Suppressor macrophage treated with lipopolysaccharide for 1 hour (primary cell): ENCODE measurements at places on chromosomes 7 and 10.

DNA sequence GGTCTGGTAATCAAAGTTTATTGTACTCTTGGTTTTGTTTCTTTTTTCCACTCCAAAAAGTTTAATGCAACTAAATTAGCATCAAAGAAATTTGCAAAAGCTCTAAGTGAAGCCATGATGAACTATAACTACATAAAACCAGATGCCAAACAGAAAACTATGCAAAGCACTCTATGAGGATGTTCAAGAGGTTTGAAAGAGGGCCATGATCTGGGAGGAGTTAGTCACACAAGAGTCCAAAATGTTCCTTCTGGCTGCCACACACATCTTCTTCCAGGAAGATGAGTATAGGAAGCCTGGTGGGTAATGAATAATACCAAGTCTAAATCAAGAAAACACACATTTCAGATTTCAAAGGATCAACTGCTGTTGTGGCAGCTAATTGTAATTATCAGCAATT is 28.4 kb downstream of the GLI3 start:
- DNase-seq, result no peak

DNA sequence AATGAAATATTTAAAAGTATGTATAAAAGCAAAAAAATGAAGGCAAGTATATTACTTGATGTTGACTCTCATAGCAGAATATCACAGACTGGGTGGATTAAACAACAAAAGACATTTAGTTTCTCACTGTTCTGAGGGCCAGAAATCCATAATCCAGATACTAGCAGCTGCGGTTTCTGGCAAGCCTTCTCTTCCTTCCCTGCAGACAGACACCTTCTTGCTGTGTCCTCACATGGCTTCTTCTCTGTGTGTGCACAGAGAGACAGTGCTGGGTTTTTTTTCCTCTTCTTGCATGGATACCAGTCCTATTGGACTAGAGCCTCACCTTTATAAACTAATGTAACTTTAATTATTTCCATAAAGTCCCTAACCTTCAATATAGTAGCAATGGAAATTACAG is 127.9 kb upstream of the AKR1E2 start:
- DNase-seq, result no peak

GRCh38 chr7:54878339-54878738 is 119.3 kb upstream of the SEC61G start:
- no peak for DNase-seq

DNA sequence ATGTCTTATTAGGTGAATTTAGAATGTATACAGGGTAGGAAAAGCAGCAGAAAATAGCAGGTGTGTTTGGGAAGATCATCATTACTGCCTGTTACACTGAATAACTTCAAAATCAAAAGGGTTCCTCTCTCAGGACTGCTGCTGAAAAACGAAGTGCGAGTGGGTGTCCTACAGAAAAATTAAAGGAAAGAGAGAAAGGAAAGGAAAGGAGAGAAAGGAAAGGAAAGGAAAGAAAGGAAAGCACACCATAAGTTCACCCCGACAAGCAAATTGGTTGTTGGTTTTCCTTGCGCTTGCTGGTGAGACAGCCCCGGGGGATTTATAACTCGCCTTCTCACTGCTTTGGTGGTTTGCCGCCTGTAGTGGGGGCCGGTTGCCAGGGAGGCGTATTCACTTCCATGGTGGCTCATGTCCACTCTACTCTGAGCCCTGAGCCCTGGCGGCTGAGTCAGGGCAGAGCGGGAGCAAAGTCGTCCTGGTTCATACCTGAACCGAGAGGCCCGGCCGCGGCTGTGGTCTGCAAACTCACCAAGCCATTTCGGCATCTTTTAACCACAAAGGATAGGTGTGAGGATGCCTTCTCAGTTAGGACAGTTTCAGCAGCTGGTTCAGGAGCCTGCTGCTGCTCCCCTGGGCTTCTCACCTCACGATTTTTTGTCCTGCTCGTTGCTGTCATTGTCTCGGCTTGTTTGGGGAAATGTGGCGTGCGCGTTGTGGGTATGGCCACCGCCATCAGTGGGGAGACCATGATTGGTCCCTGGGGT is 26.1 kb downstream of the INPP5A start:
- DNase-seq, result no peak

DNA sequence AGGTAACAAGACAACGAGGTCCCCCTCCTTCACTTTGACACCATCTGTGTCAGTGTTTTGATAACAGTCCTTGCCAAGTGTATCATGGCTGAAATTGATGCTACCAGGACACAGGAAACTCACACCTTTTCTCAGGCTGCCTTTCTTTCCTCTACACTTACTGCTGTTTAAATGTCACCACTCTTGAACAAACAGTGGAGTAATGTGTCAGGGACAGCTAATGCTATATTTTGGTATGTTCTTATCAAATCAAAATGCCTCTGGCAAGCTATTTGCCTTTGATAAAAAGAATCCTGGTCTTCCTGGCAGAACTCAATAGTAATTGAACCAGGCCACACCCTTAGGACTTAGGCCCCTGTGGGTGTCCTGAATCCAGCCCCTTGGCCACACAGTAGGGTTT is 692.9 kb downstream of the LRMDA start:
- DNase-seq, result no peak

DNA sequence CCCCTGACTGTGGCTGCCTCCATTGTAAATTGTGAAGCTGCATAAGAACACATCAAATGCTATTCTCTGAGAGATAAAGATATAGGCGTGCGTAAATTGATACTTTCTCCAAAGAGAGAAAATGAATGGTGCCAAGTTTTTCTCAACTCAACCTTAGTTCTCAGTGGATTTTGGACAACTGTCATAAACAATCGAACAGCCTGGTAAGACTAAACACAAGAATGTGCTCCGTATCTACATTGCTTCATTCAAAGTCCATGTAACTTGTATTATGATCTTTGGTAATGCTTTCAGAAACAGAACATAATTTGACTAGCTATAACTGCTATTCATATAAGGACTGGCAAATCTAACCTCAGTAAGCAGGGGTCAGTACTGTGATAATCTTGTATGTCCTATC is 429.1 kb downstream of the SEMA3D start:
- no peak for DNase-seq

- DNase-seq, result peak; percentile 84
Observed at GRCh38 chr10:80392250-80392649, 16.1 kb upstream of the PRXL2A start.

DNA sequence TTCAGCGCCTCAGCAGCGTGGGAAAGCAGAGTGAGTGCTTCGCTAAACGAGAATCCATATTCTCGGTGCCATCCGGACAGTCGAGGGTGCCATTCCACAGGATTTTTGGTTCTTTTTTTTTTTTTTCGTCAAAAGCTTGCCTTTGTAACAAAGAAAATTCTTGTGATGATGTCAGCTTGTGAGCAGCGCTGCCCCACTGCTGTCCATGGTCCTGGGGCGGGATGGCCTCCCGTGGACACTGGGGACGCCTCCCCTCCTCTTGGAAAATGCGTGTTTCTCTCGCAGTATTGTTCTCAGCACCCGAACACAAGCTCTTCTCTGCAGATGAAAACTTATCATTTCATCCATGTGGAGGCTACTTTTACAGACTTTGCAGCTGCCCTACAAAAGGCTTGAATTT is 477.4 kb downstream of the TCERG1L start:
- no peak for DNase-seq

DNA sequence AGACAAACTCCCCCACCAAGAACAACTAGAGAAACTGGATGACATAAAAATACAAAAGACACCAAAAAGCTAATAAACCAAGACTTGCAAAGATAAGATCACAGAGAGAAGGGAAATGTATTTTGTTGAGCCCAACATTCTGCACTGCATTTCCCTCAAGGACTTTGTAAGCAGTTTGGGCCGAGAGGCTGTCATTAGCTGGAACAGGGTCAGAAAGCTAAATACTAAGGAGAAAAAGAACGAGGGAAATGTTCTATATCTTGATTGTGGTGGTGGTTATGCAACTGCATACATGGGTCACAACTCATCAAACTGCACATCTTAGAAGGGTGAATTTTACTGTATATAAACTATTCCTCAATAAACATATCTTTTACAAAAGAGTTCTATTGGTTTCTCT is 315.0 kb downstream of the IPMK start:
- DNase-seq, result no peak

- no peak for DNase-seq
Observed at GRCh38 chr10:97590082-97590747, 694 bp downstream of the C10orf62 start.

GRCh38 chr10:49115015-49115795 is at the start of gene VSTM4:
VSTM4 (minus strand) TSS chr10:49115522; CDS start chr10:49115485, 37 bp downstream.
- peak; percentile 64 for DNase-seq

GRCh38 chr7:144735505-144736276 is 100.2 kb downstream of the TPK1 start:
- no peak for DNase-seq

- DNase-seq, result no peak
Observed at GRCh38 chr7:137006293-137006692, 137.8 kb downstream of the CHRM2 start.

DNA sequence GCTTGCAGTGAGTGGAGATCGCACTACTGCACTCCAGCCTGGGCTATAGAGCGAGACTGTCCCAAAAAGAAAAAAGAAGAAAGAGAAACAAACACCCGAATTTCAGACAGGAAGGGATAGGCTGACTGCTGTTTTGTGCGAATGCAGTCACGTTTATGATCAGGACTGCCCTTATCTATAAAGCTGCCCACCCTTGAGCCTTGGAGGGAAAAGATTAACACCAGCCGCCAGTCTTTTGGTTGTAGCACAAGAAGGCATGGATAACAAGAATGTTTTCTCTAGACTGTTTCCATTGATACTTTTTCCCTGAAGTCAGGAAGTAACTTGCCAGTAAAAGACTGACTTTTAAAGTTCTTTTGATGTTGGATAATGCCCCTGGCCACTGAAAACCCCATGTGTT is 314.0 kb downstream of the BICC1 start:
- DNase-seq, result no peak

DNA sequence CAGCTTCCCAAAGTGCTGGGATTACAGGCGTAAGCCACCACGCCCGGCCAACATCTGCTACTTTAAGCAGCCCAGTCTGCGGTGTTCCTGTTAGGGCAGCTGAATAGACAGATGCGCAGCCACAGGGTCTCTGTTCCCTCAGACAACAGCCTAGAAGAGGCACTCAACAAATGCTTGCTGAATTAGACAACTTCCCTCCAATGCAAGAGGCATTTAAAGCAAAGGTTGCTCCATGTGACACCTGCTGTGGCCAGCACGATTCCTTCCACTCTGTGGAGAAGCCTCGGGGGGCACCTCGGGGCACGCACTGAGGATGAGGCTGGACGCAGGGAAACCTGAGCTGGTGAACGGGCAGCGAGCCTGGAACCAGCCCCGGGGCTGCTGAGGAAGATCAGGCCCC is 237.8 kb downstream of the MAD1L1 start:
- DNase-seq, result no peak

- DNase-seq, result no peak
Observed at GRCh38 chr10:98825741-98826140, 379.0 kb upstream of the HPS1 start.

GRCh38 chr7:120089968-120090367 is 183.0 kb upstream of the KCND2 start:
- no peak for DNase-seq

DNA sequence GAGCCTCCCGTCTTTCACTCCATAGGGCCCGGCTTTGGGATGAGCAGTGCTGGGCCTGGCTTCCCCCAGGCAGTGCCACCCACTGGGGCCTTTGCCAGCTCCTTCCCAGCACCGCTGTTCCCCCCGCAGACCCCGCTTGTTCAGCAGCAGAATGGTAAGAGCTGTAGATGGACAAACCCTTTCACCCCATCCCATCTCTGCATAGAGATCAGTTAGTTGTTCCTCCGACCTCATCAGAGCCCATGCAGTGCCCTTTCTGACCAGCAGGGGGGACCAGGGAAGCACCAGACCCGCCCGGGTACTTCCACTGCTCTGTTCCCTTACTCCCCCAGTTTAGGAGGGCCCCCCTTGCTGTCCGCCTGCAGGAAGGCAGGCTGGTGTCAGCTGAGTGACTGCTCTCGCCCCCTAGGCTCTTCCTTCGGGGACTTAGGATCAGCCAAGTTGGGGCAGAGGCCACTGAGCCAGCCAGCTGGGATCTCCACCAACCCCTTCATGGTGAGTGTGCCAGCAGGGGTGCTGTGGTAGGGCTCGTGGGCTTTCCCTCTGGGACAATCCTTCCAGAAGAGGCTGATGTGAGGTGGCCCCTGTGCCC is 9.8 kb downstream of the SAP25 start:
- peak; percentile 91 for DNase-seq

GRCh38 chr7:46139079-46139478 is 218.0 kb upstream of the IGFBP3 start:
- DNase-seq, result no peak

DNA sequence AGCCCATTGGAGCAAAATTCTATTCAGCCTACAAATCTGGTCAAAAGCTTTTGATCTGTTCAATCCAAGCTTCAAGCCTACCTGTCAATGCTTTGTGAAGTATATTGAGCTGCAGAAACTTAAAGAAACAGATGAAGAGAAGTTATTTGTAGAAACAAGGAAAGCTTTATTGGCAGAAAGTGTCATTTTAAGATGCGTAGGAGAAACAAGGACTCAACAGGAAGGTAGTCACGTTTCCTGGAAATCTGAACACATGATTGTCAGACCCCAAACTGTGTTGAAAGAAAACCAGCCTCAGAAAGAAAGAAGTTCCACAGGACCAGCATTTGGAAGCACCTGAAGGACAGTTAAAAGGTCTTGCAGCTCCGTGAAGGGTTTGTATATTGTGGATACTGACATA is 34.8 kb upstream of the PURB start:
- DNase-seq, result no peak

DNA sequence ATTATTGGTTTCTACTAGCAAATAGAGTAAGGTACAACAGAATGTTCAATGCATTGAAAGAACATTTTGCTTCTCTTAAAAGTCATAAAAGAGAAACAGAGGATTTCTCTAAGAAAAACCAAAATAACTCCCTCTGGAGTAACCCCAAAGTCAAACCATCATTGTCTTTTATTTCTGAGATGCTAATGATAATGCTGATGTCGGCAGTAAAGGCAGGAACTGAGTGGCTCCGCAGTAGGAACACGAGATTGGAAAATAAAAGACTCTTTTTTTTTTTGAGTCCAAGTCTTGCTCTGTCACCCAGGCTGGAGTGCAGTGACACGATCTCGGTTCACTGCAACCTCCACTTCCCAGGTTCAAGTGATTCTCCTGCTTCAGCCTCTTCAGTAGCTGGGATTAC is 2.7 kb upstream of the USP54 start:
- no peak for DNase-seq

DNA sequence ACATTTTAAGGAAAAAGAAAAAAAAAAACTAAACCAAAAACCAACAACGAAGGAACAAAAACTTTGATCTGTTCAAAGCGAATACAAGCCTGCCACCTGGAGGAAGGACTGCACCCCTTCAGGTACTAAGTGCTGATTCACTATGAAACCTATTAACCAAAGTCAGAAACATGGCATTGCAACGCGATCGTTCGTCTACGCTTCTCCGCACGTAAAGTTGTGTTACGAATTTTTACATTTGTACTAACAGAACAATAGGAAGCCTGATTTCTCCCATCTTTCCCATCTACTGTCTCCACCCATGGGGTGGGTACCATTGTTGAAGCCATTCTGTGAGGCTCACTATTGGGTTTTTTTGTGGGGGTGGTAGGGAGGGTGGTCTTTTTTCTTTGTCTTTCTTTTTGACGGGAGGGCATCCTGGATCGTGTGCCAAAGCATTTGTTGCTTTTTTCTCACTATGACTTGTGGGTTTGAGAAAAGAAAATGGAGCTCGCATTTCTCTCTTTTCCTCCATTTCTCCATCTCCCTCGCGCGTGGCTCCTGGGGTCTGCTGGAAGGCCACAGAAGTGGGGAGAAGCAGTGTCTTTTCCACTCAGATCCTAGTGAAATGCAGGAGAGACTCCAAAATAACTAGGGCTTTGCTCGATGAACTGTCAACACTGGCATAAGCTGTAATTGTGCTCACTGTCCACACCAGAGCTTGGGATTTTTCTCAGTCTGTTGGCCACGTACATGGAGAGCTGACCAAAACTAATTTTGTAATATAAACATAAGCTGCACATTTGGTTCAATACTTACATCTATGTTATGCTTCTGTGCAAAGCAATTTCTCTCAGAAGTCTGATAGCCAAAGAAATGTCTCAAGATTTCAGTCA is 100.9 kb upstream of the YAE1 start:
- peak; percentile 46 for DNase-seq
